Sigmoid colon (tissue), 7 donors: ENCODE measurements at places on chromosomes 4 and X. TPM values are rescaled to one million over a fixed set of nuclear protein-coding genes. Genes with fewer than 3 reads are reported as not detected.

GRCh38 chr4:147942729-147943128, 210.8 kb downstream of the ARHGAP10 start:
- no peak for DNase-seq

DNA sequence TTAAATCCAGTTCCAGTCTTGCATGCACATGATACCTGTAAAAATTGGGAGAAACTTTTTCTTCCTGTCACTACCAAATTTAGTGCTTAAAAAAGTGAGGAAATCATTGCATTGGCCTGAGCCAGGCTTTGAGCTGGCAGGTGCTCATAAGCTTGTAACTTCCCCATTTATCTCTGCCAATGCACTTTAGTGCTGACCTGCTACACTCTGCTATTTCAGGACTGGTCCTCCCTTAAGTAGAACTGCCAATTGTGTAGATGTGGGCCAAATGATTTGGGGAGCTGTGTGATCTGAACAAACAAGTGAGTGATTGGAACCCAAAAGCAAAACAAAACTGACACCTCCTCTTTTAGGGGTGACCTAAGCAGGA, 51.8 kb downstream of the ZNF827 start:
- DNase-seq: no peak

- no peak for DNase-seq
These were observed 64.0 kb downstream of the SMAD1 start for GRCh38 chr4:145545538-145546174.

- no peak for DNase-seq
These were observed 607.5 kb downstream of the PACRGL start for GRCh38 chr4:21307709-21308108.

- no peak for DNase-seq
These were observed 5.4 kb upstream of the ADGRG2 start for GRCh38 chrX:19127649-19128168.

GRCh38 chr4:128249787-128250668, 37.6 kb downstream of the PGRMC2 start:
- no peak for DNase-seq

DNA sequence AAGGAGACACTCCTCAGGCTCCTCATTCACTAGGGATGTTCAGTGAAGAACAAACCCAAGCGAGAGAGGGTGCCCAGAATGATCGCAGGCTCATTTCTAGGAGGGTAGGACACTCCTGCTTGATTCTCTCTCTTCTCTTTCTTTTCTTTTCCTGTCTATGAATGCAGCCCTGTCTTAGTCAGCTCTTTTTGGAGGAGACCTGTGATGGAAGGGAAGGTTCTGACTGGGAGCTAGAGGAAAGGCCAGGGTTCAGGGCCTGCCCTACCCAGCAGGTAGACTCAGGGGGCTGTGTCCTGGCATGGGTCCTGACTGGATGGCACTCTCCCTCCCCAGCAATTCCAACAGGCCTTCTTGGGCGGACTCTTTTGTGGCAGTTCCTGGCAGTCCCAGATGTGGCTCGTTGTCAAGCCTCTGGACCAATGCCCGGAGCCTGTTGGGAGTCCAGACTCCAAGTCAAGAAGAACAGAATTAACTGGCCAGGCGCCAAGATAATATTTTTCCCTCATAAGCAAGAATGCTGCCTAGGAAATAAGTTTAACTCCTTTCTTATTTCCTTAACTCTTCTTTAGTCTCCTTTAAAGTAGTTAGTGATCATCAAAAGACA, 139.4 kb upstream of the SCML1 start:
- peak; percentile 90 for DNase-seq

DNA sequence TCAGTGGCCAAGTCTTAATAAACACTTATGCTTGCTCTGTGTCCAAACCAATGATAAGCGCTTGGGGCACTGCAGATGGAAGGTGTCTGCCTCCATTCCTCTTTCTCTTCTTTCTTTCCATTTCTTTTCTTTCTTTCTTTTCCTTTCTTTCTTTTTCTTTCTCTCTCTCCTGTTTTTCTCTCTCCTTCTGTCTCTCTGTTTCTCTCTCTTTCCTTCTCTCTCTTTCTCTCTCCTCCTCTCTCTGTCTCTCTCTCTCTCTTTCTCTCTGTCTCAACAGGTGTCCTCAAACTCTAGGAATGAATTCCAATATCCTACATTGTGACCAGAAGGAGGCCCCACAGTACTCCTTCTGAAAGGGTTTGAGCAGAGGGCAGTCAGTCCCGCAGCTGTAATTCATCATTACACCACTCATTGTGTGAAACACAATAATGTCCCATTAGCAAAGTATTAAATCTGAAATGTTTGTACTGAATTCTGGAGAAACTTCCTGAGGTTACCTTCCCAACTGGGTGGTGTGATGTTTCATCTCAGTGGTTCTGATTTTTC, 66.5 kb upstream of the PAGE1 start:
- no peak for DNase-seq

- no peak for DNase-seq
These were observed 101.2 kb downstream of the ZNF674 start for GRCh38 chrX:46444011-46444410.

- DNase-seq: no peak
These were observed 45.5 kb upstream of the NKX1-1 start for GRCh38 chr4:1451752-1452122.

TMPRSS11F gene
- not detected for total RNA-seq
